Stomach (tissue), 19 donors: ENCODE measurements at places on chromosomes 4 and X. TPM values are rescaled to one million over a fixed set of nuclear protein-coding genes. Genes with fewer than 3 reads are reported as not detected.

HHIP gene
- polyA plus RNA-seq: 3.2 TPM

STPG2 gene
- polyA plus RNA-seq: not detected

RRH gene
- not detected for polyA plus RNA-seq

ART3 gene
- polyA plus RNA-seq: not detected
